ENCODE measurements at places on chromosomes 5 and 9. TPM values are rescaled to one million over a fixed set of nuclear protein-coding genes. Genes with fewer than 3 reads are reported as not detected.

GRCh38 chr5:135110785-135111596 lies 77.0 kb upstream of the PITX1 start:
- no peak overlapping the region for H3K4me3 ChIP-seq
- no peak for DNase-seq
- H3K36me3 ChIP-seq: no peaks in the 10 kb centered on the region

DNA sequence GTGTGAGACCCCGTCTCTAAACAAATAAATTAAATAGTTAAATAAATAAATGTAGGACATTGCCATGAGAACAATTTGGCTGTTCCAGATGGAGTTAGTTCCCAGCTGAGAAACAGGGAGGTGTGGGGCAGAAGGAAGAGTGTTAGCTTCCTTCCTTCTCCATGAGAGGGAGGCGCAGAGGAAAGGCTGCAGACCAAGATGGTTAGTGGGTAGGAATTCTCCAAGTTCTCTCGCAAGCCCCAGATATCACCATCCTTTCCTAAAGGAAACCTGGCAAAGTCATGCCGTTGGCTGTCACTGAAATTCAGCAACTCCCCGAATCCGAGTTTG lies 33.1 kb upstream of the RAB14 start:
- no peaks in the 10 kb centered on the region for H3K27me3 ChIP-seq
- DNase-seq: no peak
- H3K36me3 ChIP-seq: no peaks in the 10 kb centered on the region
- peaks cover 8% of the 10 kb centered on the region for H3K4me1 ChIP-seq

- H3K27me3 ChIP-seq: peaks cover 50% of the 10 kb centered on the region
- no peaks in the 10 kb centered on the region for H3K4me1 ChIP-seq
- H3K27ac ChIP-seq: no peak overlapping the region
- no peak overlapping the region for H3K4me3 ChIP-seq
Measured at GRCh38 chr5:174690271-174690670, 34.1 kb upstream of the MSX2 start.

DNA sequence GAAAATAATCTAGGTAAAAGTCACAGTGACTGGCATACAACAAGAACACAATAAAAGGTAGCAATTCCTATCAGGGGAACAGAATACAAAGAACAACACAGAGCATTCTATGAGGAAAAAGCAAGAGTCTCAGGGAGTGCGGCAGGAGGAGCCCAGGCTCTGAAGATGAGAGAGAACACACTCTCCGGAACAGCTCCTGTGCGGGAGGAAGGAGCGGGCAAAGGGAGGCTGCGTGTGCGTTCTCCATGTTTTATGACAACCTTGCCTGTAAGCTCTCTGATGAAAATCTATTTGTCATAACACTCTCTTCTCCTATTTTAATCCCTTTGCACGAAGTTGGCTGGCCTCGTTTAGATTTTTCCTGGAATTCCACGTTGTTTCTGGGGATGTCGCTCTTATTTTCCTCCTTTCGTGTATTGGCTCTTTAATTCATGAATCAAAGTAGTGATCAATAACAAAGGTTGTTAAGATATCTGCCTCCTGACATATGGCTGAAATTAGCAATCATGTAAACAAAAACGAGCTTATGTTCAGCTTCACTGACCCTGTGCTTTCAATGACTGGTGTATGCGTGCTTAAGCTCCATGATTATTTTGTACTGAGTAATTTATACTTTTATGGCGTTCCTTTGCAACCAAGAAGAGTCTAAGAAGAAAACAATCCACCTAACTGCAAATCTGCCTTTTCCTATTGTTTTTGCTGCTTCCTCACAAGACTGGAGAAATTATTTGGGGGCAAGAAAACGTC lies 109.5 kb downstream of the MYO10 start:
- DNase-seq: no peak
- H3K4me1 ChIP-seq: no peaks in the 10 kb centered on the region
- H3K27ac ChIP-seq: no peak overlapping the region
- no peaks in the 10 kb centered on the region for H3K36me3 ChIP-seq

DNA sequence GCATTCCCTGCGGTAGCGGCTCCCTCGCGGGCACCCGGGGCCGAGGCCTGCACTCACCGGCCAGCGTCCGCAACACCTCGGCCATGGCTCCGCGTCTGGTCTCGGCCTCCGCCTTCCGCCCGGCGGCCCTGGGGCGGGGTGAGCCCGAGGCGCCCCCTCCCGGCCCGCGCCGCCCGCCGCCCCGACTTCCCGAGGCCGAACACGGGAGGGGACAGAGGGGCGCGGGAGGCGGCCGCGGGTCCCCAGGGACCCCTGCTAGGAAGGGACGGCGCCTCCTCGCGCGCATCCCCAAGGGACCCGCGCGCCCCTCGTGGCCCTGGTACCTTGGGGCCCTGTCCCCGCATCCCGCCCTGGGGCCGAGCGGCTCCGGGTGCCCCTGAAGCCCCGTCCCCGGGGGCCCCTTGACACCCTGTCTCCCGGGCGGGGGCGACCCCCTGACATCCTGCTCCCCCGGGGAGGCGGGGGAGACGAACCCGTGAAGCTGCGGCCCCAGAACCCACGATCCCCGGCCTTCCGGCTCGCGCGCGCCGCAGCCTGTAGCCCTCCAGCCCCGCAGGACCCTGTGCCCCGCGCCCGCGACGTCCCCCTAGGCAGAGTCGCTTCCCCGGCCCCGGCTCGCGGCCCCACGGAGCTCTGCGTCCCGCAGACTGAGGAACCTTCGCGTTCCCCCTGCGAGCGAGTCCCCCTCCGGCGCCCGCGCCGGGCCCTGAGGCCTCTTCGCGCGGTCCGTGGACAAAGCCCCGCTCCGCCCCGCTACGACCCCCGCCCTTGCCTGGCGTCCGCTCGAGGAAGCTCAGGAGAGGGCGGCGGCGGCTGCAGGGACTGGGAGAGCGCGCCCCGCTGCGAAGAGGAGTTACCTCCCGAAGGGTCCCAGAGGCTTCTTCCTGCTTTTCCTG lies at the start of gene ABO:
ABO (minus strand) TSS at position 97 of the 896 bp plus-strand sequence.
- DNase-seq: no peak
- H3K36me3 ChIP-seq: no peaks in the 10 kb centered on the region
- no peaks in the 10 kb centered on the region for H3K4me1 ChIP-seq
- no peak within 1 kb of the TSS for H3K4me3 ChIP-seq
- H3K27me3 ChIP-seq: peaks cover 22% of the 10 kb centered on the region
- no peak within 1 kb of the TSS for H3K27ac ChIP-seq

- DNase-seq: no peak
- no peak overlapping the region for H3K4me3 ChIP-seq
- H3K4me1 ChIP-seq: peaks cover 11% of the 10 kb centered on the region
- H3K36me3 ChIP-seq: no peaks in the 10 kb centered on the region
Measured at GRCh38 chr9:38435521-38435920, 11.3 kb upstream of the IGFBPL1 start.

GRCh38 chr9:129555512-129556215 lies 65.2 kb downstream of the C9orf50 start:
- no peak overlapping the region for H3K27ac ChIP-seq
- H3K4me1 ChIP-seq: peaks cover 25% of the 10 kb centered on the region
- H3K27me3 ChIP-seq: no peaks in the 10 kb centered on the region

DNA sequence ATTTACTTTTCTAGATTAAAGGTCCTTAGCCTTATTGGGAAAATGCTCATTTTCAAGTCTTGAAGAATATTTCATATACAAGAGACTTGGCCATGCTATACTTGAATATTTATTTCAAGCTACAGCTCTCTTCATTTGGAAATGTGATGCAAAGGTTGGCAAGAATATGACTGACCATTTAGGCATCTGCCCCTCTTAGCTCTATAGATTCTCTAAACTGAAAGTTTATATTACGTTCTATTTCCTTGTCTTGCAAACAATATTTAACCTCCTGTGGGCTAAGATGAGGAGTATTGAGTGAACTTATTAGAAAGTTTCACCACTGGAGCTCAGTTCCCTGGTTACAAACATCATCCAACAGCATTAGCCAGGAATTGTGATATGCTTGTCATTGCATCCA lies 593.1 kb downstream of the MAT2B start:
- no peaks in the 10 kb centered on the region for H3K27me3 ChIP-seq
- no peak overlapping the region for H3K27ac ChIP-seq
- no peak overlapping the region for H3K4me3 ChIP-seq

DNA sequence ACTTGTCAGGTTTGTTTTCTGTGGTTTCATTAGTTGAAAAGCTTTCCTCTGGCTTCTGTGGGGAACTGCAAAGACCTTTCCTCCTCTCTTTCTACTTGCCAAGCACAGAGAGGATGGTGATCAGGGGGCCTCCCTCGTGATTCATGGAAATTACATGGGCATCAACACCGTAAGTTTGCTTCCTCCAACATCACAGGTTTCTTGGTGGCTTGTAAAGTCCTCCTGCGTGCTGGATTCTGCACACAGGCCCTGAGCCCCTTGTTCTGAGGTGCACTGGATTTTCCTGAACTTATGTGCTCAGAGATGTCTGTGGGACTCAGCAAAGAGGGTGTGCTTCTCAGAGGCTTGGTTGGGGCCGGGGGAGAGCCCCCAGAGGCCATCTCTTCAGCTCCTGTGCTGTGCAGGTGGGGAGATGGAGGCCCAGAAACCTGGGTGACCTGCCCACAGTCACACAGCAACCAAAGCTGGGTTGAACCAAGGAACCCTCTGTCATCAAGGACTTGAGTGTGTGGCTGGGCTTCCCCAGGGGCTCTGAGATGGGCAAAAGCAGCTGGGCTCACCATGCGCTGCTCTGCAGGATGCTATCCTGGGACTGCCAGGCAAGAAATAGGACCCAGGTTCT lies 36.5 kb downstream of the RGS3 start:
- H3K4me1 ChIP-seq: peaks cover 5% of the 10 kb centered on the region
- no peaks in the 10 kb centered on the region for H3K27me3 ChIP-seq
- no peak overlapping the region for H3K4me3 ChIP-seq
- DNase-seq: no peak
- no peaks in the 10 kb centered on the region for H3K36me3 ChIP-seq
- no peak overlapping the region for H3K27ac ChIP-seq

- H3K4me3 ChIP-seq: no peak overlapping the region
- H3K4me1 ChIP-seq: no peaks in the 10 kb centered on the region
- no peaks in the 10 kb centered on the region for H3K36me3 ChIP-seq
- no peak for DNase-seq
Measured at GRCh38 chr5:152595405-152595804, 190.3 kb upstream of the NMUR2 start.

GRCh38 chr5:149930749-149931574 lies 13.6 kb downstream of the PDE6A start:
- peaks cover 7% of the 10 kb centered on the region for H3K27me3 ChIP-seq
- no peak overlapping the region for H3K4me3 ChIP-seq
- H3K36me3 ChIP-seq: no peaks in the 10 kb centered on the region
- peaks cover 3% of the 10 kb centered on the region for H3K4me1 ChIP-seq

- H3K27ac ChIP-seq: no peak overlapping the region
- peaks cover 10% of the 10 kb centered on the region for H3K4me1 ChIP-seq
- no peak for DNase-seq
- H3K36me3 ChIP-seq: no peaks in the 10 kb centered on the region
- no peak overlapping the region for H3K4me3 ChIP-seq
Measured at GRCh38 chr9:14434971-14435718, 121.2 kb upstream of the NFIB start.

- peaks cover 12% of the 10 kb centered on the region for H3K36me3 ChIP-seq
- no peak overlapping the region for H3K27ac ChIP-seq
- H3K4me1 ChIP-seq: no peaks in the 10 kb centered on the region
- no peak for DNase-seq
- H3K4me3 ChIP-seq: no peak overlapping the region
- H3K27me3 ChIP-seq: no peaks in the 10 kb centered on the region
Measured at GRCh38 chr9:37128051-37128450, 7.7 kb downstream of the ZCCHC7 start.

GRCh38 chr5:31487506-31487905 lies 44.4 kb downstream of the DROSHA start:
- peaks cover 17% of the 10 kb centered on the region for H3K36me3 ChIP-seq
- DNase-seq: no peak
- no peaks in the 10 kb centered on the region for H3K27me3 ChIP-seq
- H3K4me1 ChIP-seq: no peaks in the 10 kb centered on the region

GRCh38 chr5:89128092-89128491 lies 245.1 kb upstream of the MEF2C start:
- no peaks in the 10 kb centered on the region for H3K27me3 ChIP-seq
- no peaks in the 10 kb centered on the region for H3K36me3 ChIP-seq
- H3K4me1 ChIP-seq: no peaks in the 10 kb centered on the region
- no peak overlapping the region for H3K4me3 ChIP-seq
- H3K27ac ChIP-seq: no peak overlapping the region
- DNase-seq: no peak

GRCh38 chr5:94674490-94675382 lies 56.3 kb downstream of the SLF1 start:
- H3K4me3 ChIP-seq: no peak overlapping the region
- H3K36me3 ChIP-seq: peaks cover 5% of the 10 kb centered on the region
- DNase-seq: peak; percentile 11
- H3K27me3 ChIP-seq: no peaks in the 10 kb centered on the region
- no peak overlapping the region for H3K27ac ChIP-seq

DNA sequence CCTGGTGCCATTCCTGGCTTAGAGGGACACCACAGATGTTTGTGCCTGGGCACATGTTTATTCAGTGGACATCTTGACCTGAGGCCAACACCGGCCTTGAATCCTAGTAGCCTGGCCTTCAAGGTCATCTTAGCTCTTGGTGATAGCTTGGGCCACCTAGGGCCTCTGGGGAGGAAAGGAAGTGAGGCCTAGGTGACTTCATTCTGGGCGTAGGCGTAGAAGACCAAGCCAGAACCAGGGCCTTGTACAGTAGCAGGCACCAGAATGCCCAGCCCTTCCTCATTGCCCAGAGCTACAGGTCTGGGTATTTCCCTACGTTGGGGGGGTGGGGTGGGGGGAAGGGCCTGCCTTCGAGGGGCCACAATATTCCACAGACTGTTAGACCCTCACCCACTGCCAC lies 33.8 kb downstream of the WNK2 start:
- no peak overlapping the region for H3K27ac ChIP-seq
- H3K4me1 ChIP-seq: no peaks in the 10 kb centered on the region
- no peaks in the 10 kb centered on the region for H3K27me3 ChIP-seq
- no peak overlapping the region for H3K4me3 ChIP-seq
- H3K36me3 ChIP-seq: no peaks in the 10 kb centered on the region
- no peak for DNase-seq

DNA sequence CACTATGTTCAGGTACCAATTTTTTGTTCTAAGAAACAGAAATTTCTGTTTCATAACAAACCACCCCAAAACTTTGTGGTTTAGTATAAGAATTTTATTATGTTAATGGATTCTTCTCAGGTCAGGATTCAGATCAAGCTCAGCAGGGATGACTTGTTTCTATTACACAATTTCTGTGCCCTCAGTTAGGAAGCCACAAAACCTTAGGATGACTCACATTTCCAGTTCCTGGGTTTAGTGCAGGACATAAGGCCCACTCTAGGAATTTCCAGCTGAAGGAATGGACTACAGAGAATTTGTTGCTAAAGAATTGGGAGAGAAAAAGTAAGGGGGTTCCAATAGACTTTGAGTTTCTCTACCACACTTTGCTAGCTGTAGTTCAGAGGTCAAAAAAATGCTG lies 629.3 kb downstream of the ANXA1 start:
- peaks cover 5% of the 10 kb centered on the region for H3K4me1 ChIP-seq
- no peak overlapping the region for H3K4me3 ChIP-seq
- no peak overlapping the region for H3K27ac ChIP-seq
- H3K36me3 ChIP-seq: no peaks in the 10 kb centered on the region
- peak; percentile 96 for DNase-seq

- H3K27me3 ChIP-seq: no peaks in the 10 kb centered on the region
- no peaks in the 10 kb centered on the region for H3K36me3 ChIP-seq
- no peak for DNase-seq
- H3K4me1 ChIP-seq: peaks cover 28% of the 10 kb centered on the region
- H3K27ac ChIP-seq: no peak overlapping the region
- no peak overlapping the region for H3K4me3 ChIP-seq
Measured at GRCh38 chr5:150297236-150297890, 5.3 kb downstream of the ARSI start.

Gene CEP72
- 7.5 TPM for total RNA-seq

Gene CCDC152
- total RNA-seq: 1.2 TPM

Gene TAF11L5
- not detected for total RNA-seq

Gene GLRX
- total RNA-seq: 38.4 TPM

Gene COL23A1
- total RNA-seq: 0.16 TPM

Gene RORB
- 0.17 TPM for total RNA-seq

Gene ANKRD31
- total RNA-seq: 0.07 TPM

Gene TSSK1B
- total RNA-seq: 0.20 TPM

Gene MLANA
- total RNA-seq: not detected

All from astrocyte (in vitro differentiated cells and primary cell).